ENCODE measurements at places on chromosomes 7 and 10.

- DNase-seq, result no peak
Measured at GRCh38 chr10:123642697-123643096, 23.5 kb upstream of the GPR26 start.

- DNase-seq, result no peak
Measured at GRCh38 chr10:93488956-93489528, 6.9 kb upstream of the MYOF start.

DNA sequence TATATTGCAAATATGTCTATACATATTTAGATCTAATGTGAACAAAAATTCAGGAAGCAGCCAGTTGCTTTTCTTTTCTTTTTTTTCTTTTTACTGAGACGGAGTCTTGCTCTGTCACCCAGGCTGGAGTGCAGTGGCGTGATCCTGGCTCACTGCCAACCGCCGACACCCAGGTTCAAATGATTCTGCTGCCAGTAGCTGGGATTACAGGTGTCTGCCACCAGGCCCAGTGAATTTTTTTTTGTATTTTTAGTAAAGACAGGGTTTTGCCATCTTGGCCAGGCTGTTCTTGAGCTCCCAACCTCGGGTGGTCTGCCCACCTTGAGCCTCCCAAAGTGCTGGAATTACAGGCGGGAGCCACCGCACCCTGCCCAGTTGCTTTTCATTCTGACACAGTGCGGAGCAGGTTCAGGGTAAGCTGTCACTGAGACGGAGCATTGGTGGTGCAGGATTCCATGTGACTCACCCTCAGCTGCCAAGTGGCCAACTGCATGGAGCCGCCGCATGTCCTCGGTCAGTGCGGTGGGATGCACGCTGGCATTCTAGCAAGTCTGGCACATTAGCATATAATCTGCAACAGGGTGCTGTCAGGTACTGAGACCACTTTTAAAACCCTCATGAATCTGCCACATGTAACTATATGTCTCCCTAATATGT is 362.7 kb downstream of the DNAJB6 start:
- no peak for DNase-seq

DNA sequence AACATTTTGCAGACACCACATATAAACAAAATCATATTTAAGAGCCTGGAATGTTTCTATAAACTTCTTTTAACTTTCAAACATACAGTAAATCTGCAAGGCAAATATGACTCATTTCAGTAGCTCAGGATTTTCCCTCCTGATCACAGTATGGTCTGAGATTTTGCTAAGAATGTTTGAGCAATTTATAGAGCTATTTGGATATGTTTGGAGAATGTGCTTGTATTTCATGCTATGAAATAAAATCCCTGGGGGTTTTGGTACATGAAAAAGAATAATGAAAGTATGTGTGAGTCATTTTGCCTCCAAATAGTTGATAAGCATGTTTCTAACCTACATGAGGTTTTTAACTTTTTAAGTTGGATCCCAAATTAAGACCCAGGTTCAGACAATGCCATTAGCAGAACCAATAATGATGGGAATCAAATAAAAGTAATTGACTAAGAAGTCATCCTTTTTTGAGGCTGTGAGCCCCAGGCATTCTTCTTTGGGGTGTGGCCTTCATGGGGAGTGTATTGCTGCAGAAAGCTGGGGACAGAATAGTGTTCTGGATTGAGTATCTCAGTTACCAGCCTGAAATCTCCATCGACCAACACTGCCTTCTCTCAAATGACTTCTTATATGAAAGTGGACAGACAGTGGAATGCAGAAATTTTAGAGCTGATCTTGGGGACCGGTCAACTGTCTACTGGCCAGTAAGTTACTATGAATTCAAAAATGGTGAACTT is 66.1 kb upstream of the AGBL3 start:
- peak; percentile 58 for DNase-seq

GRCh38 chr10:69861251-69862240 is 59.8 kb downstream of the COL13A1 start:
- peak; percentile 47 for DNase-seq

- DNase-seq, result no peak
Measured at GRCh38 chr7:45294559-45294958, 137.0 kb downstream of the RAMP3 start.

- DNase-seq, result no peak
Measured at GRCh38 chr7:70183278-70183677, 585.0 kb downstream of the AUTS2 start.

Data from amniotic stem cell (primary cell).